ENCODE measurements at places on chromosomes 5 and 9.
A peak's percentile ranks its signal among the peaks of the same experiment; 100 is the strongest.

DNA sequence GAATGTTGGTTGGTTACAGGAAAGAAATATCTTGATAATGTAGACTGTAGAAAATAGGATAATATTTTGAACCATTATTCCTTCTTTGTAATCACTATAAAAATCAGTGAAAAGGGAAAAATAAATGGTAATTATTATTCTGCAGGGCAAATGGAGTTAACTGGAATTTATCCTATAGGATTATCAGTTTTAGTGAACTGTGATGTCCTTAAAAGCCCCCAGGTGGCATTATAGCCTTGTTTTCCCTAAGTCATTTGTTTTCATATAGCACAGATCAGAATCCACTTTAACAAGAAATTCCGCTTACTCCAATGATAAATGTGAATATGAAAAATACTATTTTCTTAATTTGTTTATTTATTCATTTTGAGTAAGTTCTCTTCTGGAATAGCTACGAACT lies 26.2 kb upstream of the WDR41 start:
- H3K36me3 ChIP-seq, result no peaks in the 10 kb centered on the region
- H3K27me3 ChIP-seq, result no peaks in the 10 kb centered on the region
- no peak overlapping the region for H3K27ac ChIP-seq
- H3K4me1 ChIP-seq, result no peaks in the 10 kb centered on the region
- H3K4me3 ChIP-seq, result no peak overlapping the region

DNA sequence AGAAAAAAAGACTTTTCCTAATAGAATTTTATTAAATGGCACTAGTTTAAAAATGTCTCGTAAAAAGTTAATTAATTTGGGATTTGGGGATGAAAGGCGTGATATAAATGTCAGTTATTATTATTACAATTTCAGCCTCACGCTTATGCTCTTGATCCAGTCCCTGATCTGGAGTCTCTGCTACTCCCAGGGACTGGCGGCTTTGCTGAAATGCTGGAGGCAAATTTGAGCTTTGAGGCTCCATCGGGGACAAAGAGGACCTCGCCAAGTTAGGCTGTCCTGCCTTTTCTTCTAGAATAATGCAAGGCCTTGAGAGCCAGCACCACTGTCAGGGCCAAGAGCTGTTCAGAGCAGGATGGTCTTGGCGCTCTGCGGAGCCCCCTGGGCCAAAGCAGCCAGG lies 69.7 kb downstream of the ZNF618 start:
- no peak for DNase-seq
- H3K27ac ChIP-seq, result no peak overlapping the region
- H3K27me3 ChIP-seq, result no peaks in the 10 kb centered on the region
- H3K4me1 ChIP-seq, result no peaks in the 10 kb centered on the region
- no peaks in the 10 kb centered on the region for H3K36me3 ChIP-seq

- no peak overlapping the region for H3K27ac ChIP-seq
- peak; percentile 57 for DNase-seq
- H3K4me3 ChIP-seq, result no peak overlapping the region
- H3K27me3 ChIP-seq, result no peaks in the 10 kb centered on the region
- peaks cover 22% of the 10 kb centered on the region for H3K4me1 ChIP-seq
These were observed 4.4 kb upstream of the SMIM3 start for GRCh38 chr5:150774145-150774544.

GRCh38 chr9:4077499-4078102 lies 222.3 kb downstream of the GLIS3 start:
- H3K36me3 ChIP-seq, result no peaks in the 10 kb centered on the region
- no peak overlapping the region for H3K4me3 ChIP-seq
- peaks cover 2% of the 10 kb centered on the region for H3K4me1 ChIP-seq
- peak; percentile 19 for DNase-seq
- no peaks in the 10 kb centered on the region for H3K27me3 ChIP-seq

- H3K27ac ChIP-seq, result no peak overlapping the region
- no peaks in the 10 kb centered on the region for H3K4me1 ChIP-seq
- no peaks in the 10 kb centered on the region for H3K36me3 ChIP-seq
- H3K4me3 ChIP-seq, result no peak overlapping the region
- DNase-seq, result no peak
These were observed 77.6 kb downstream of the PRLR start for GRCh38 chr5:35152733-35153132.
